ENCODE measurements at places on chromosomes 4 and X.

DNA sequence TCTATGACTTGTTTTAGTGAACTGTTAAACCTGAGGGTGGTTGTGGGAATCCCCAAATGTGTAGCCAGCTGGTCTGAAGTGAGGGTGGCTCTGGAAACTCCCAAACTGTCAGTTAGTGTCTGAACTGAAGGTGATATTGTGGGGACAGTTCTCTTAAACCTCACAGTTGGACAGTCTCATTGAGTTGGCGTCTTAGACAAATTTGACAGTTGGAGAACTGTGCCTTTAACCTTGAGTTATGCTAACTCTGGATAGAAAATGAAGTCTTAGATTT, 20.7 kb upstream of the CTSO start:
- no peak for DNase-seq

DNA sequence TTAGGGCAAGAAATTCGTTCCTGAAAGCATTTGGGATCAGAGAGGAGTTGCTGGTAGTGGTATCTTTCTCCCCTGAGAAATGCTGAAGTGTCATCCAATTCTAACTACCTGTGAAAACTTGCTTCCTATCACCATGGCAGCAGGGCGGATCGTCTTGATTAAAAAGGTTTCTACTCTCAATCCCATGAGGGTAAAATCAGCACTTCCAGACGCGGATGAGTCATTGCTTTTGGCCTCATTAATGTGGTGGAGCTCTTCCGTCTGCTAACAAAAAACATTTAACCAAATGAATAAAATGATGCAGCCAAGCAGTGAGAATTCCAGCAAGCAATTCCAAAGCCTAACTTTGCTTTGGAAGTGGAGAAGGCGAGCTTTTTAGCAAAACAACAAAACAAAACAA, 325.6 kb downstream of the CAMK2D start:
- no peak for DNase-seq

GRCh38 chr4:122100508-122100907, 51.6 kb upstream of the BLTP1 start:
- DNase-seq: no peak

GRCh38 chr4:128512161-128512560, 224.5 kb upstream of the PGRMC2 start:
- DNase-seq: no peak

DNA sequence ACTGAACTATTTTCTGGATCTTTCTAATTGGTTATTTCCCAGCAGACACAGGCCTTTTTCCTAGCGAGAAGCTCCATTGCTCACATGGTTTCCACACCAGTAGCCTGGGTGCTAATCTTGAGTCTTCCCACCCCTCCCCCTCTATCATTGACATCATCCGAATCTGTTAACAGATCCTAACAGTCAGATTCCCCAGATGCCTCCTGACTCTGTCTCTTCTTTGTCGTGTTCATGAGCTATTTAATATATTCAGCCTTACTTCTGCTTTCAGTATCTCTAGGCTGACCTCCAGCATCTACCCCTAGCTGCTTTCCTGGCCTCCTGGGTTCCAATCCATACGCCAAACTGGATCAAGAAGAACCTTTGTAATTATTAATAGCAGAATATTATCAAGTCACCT, 85.0 kb downstream of the CLNK start:
- no peak for DNase-seq

Data from activated naive CD8-positive, alpha-beta T cell treated with anti-CD3 and anti-CD28 coated beads, Interleukin-2, amount 50 U/mL, for 16 hours (primary cell).